ENCODE measurements at places on chromosomes 5 and 9. TPM values are rescaled to one million over a fixed set of nuclear protein-coding genes. Genes with fewer than 3 reads are reported as not detected.

The DOCK2 gene
- polyA plus RNA-seq = 2.1 TPM

GRCh38 chr9:95813923-95814322 lies 61.6 kb upstream of the ERCC6L2 start:
- DNase-seq = no peak

DNA sequence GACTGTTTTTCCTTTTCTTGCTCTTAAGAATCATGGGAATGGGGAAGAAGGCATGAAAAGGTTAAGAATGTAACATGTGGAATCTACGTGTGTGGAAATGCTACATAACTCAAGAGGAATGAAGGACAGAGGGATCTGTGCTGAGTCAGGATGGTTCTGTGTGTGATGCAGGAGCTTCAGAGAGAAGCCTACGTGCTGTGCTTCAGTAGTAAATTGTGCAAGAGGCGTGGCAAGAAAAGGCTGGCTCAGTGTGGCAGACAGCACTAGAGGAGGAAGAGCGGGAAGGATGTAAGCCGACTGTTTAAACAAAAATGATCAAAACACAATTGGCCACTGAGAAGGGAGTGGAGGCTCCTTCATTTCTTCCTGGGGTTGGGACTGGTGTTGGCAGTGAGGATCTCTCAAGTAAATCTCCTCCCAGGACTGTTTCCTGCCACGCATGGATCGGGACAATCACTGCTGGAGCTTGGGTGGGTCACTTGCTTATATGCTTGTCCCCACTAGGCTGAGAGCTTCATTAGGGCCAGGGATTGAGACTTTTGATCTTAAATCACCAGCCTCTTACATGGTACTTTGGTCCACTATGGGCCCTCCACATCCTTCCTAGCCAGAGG lies 59.4 kb upstream of the BASP1 start:
- no peak for DNase-seq

- DNase-seq = no peak
These were observed 71.9 kb downstream of the ACTL7B start for GRCh38 chr9:108783731-108784495.

DNA sequence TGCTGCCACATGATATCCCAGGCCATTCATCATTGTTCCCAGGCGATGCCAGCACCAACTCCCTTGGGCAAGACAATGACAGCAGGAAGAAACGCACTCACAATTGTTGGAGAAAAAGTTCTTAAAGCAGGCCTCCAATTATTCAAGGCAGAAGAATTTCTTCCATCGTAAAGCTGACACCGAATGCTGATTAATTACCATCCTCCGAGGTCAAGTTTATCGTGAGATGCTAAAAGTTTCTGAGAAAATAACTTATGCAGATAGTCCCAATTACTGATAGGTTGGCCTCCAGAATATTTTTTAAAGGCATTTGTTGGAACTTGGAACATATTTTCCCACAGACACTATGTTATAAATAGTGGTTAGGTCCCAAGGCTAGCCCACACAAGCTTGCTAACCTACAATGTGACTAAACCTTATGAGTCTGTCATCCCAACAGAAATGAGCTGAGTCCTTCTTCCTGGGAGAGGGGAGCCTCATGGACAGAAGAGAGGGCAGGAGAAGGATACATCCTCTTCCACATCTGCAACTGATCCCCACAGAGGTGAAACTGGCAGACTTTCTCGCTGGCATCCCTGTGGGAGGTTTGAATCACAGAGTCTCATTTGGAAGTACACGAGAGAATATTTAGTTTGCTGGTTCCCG lies 202.4 kb upstream of the TBC1D2 start:
- DNase-seq = peak; percentile 65
